ENCODE measurements at places on chromosomes 6 and 20. TPM values are rescaled to one million over a fixed set of nuclear protein-coding genes. Genes with fewer than 3 reads are reported as not detected.

Gene SIGLEC1
- total RNA-seq: not detected

DNA sequence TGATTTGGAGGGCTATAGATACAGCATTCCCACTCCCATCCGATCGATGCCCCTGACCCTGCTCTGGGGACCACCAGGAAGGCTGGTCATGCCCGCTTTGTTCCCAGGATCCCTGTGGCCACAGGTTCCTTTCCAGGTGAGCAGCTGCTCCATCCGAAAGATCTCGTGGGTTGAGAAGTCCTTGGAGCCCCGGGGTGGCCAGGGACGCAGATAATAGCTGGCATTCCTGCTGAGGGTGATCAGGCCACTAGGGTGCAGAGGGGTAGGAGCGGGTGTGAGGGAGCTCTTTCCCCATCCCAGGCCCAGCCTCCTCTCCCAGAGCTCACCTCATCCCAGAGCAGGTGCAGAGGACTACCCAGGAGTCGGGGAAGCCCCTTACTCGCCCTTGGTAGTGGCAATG is 7.4 kb downstream of the ADAM33 start:
- H3K4me3 ChIP-seq: no peak overlapping the region
- H3K27ac ChIP-seq: no peak overlapping the region
- no peak for DNase-seq
- no peaks in the 10 kb centered on the region for H3K4me1 ChIP-seq

DNA sequence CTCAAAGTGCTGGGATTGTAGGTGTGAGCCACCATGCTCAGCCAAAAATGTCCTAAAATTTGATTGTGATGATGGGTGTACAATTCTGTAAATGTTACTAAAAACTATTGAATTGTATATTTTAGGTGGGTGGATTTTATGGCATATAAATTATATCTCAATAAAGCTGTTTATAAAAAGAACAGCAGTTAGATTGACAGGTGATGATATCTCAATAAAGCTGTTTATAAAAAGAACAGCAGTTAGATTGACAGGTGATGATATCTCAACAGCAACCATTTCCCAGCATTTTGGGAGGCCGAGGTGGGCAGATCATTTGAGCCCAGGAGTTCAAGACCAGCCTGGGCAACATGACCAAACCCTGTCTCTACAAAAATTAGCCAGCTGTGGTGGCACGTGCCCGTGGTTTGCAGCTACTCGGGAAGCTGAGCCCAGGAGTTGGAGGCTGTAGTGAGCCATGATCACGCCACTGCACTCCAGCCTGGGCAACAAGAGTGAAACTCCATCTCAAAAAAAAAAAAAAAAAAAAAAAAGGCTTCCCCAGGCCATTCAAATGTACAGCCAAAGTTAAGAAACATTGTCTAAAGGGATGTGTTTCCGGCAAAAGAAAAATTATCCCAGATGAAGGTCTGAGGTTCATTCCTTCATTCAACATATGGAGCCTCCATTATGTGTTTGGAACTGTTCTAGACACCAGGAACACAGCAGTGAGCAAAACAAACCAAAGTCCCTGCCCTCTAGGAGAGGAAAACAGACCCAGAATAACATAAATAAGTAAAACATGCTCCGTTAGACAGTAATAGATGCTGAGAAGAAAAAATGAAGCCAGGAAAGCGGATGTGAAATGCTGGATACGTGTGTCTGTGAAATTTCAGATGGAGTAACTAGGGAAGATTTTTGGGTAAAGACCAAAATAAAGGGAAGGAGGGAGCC is 1.6 kb upstream of the RBCK1 start:
- DNase-seq: no peak
- no peaks in the 10 kb centered on the region for H3K27me3 ChIP-seq
- H3K27ac ChIP-seq: no peak overlapping the region

- DNase-seq: no peak
- H3K27me3 ChIP-seq: no peaks in the 10 kb centered on the region
- H3K36me3 ChIP-seq: no peaks in the 10 kb centered on the region
- peak overlapping the region; percentile 10 for H3K27ac ChIP-seq
Measured at GRCh38 chr20:49700411-49701185, 13.1 kb downstream of the B4GALT5 start.

GRCh38 chr6:143802833-143803565 is 40.1 kb upstream of the LTV1 start:
- H3K27ac ChIP-seq: no peak overlapping the region
- no peaks in the 10 kb centered on the region for H3K27me3 ChIP-seq
- no peak for DNase-seq
- H3K36me3 ChIP-seq: no peaks in the 10 kb centered on the region
- H3K4me3 ChIP-seq: no peak overlapping the region

Gene CCN6
- total RNA-seq: not detected

- H3K27ac ChIP-seq: no peak overlapping the region
- no peak overlapping the region for H3K4me3 ChIP-seq
- H3K27me3 ChIP-seq: no peaks in the 10 kb centered on the region
- H3K4me1 ChIP-seq: no peaks in the 10 kb centered on the region
Measured at GRCh38 chr20:10611357-10611756, 62.4 kb downstream of the JAG1 start.

DNA sequence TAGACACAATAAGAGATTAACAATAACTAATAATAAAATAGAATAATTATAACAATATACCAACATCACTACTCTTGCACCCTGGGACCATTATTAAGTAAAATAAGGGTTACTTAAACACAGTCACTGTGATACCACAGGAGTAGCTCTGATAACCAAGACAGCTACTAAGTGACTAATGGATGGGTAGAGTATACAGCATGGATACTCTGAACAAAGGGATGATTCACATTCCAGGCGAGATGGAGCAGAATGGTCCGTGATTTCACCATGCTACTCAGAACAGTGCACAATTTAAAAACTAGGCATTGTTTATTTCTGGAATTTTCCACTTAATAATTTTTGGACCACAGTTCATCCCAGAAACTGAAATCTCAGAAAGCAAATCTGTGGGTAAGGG is 80.0 kb upstream of the FUT9 start:
- H3K4me3 ChIP-seq: no peak overlapping the region
- no peak overlapping the region for H3K27ac ChIP-seq
- DNase-seq: no peak
- no peaks in the 10 kb centered on the region for H3K4me1 ChIP-seq
- H3K27me3 ChIP-seq: no peaks in the 10 kb centered on the region

- no peaks in the 10 kb centered on the region for H3K27me3 ChIP-seq
- no peak overlapping the region for H3K4me3 ChIP-seq
- H3K27ac ChIP-seq: no peak overlapping the region
- H3K36me3 ChIP-seq: no peaks in the 10 kb centered on the region
Measured at GRCh38 chr6:16712255-16712930, 48.9 kb downstream of the ATXN1 start.

Gene OR2B6
- total RNA-seq: not detected

Gene RPN2
- total RNA-seq: 249 TPM

GRCh38 chr6:113651920-113652319 is 205.2 kb upstream of the MARCKS start:
- H3K36me3 ChIP-seq: no peaks in the 10 kb centered on the region
- DNase-seq: no peak
- H3K4me1 ChIP-seq: no peaks in the 10 kb centered on the region
- no peak overlapping the region for H3K4me3 ChIP-seq

GRCh38 chr6:1747003-1747402 is 137.3 kb downstream of the FOXC1 start:
- no peak for DNase-seq
- H3K27ac ChIP-seq: no peak overlapping the region
- H3K27me3 ChIP-seq: no peaks in the 10 kb centered on the region
- H3K4me1 ChIP-seq: peaks cover 4% of the 10 kb centered on the region

Gene RHAG
- not detected for total RNA-seq

- no peaks in the 10 kb centered on the region for H3K4me1 ChIP-seq
- H3K27me3 ChIP-seq: no peaks in the 10 kb centered on the region
- H3K36me3 ChIP-seq: no peaks in the 10 kb centered on the region
- H3K27ac ChIP-seq: no peak overlapping the region
- DNase-seq: no peak
- H3K4me3 ChIP-seq: no peak overlapping the region
Measured at GRCh38 chr6:147159536-147160374, 44.5 kb upstream of the STXBP5 start.

- H3K27ac ChIP-seq: no peak overlapping the region
- H3K4me3 ChIP-seq: no peak overlapping the region
- H3K27me3 ChIP-seq: no peaks in the 10 kb centered on the region
- no peak for DNase-seq
Measured at GRCh38 chr6:3291987-3292386, 33.2 kb downstream of the PSMG4 start.

- no peaks in the 10 kb centered on the region for H3K27me3 ChIP-seq
- no peaks in the 10 kb centered on the region for H3K36me3 ChIP-seq
- H3K4me3 ChIP-seq: no peak overlapping the region
- H3K4me1 ChIP-seq: no peaks in the 10 kb centered on the region
Measured at GRCh38 chr20:50138479-50139393, 14.8 kb downstream of the PEDS1 start.

- H3K27me3 ChIP-seq: no peaks in the 10 kb centered on the region
- no peak overlapping the region for H3K4me3 ChIP-seq
- no peak overlapping the region for H3K27ac ChIP-seq
- H3K36me3 ChIP-seq: peaks cover 4% of the 10 kb centered on the region
- DNase-seq: no peak
Measured at GRCh38 chr20:37360391-37361115, 14.6 kb downstream of the SRC start.

Gene ANKEF1
- 8.3 TPM for total RNA-seq

GRCh38 chr6:23371132-23371915 is 754.7 kb upstream of the NRSN1 start:
- no peaks in the 10 kb centered on the region for H3K4me1 ChIP-seq
- H3K27ac ChIP-seq: no peak overlapping the region
- H3K36me3 ChIP-seq: no peaks in the 10 kb centered on the region
- DNase-seq: no peak
- no peak overlapping the region for H3K4me3 ChIP-seq

Gene RSPO3
- 0.81 TPM for total RNA-seq

Gene BTNL2
- not detected for total RNA-seq

Gene CAPN11
- 0.40 TPM for total RNA-seq

DNA sequence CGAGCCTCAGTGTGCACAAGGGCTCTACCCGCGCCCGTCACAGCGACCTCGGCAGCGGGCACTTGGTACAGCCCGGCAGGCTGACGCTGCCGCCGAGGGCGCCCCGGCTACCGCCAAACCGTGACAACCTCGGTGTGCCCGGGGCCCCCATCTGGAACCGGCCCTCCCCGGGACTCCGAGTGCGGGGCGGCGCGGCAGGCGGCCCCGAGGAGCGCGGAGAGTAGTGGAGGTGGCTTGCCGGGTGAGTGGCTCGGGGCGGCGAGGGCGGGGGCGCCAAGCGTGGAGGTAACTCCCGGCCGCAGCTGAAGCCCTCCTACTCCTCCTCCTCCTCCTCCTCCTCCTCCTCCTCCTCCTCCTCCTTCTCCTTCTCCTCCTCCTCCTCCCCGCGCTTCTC is at the start of gene ISM1:
Gene ISM1 (plus strand): TSS at position 371 of the 394 bp plus-strand sequence. CDS start 503 bp downstream, outside the sequence.
- peak within 1 kb of the TSS; percentile 59 for H3K4me3 ChIP-seq
- H3K27me3 ChIP-seq: peaks cover 82% of the 10 kb centered on the region
- DNase-seq: peak; percentile 60
- peaks cover 22% of the 10 kb centered on the region for H3K4me1 ChIP-seq
- no peak within 1 kb of the TSS for H3K27ac ChIP-seq

Gene PNPLA1
- total RNA-seq: not detected

DNA sequence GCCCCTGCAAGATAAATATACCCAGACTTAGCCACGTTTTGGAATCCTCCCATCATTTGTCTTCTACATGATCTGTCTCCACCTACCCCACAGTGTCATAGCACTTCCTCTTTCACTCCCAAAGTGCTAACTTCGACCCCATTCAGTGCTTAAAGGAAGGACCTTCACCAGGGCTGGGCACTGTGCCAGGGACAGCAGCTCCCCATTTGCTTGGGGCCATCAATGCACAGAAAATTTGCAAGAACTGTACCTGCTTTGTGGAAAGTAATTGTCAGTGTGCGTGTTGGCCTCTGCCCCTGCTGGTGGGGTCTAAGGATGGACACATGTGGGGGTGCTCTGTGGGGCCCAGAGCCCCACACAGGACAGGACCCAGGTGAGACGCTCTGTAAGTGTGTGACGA is 5.2 kb upstream of the BPIFA2 start:
- H3K27ac ChIP-seq: no peak overlapping the region
- H3K36me3 ChIP-seq: no peaks in the 10 kb centered on the region
- no peak overlapping the region for H3K4me3 ChIP-seq
- DNase-seq: no peak
- H3K4me1 ChIP-seq: no peaks in the 10 kb centered on the region

Gene DEFB132
- total RNA-seq: not detected

GRCh38 chr6:41602422-41602743 is 35.9 kb upstream of the MDFI start:
- peaks cover 7% of the 10 kb centered on the region for H3K4me1 ChIP-seq
- H3K27me3 ChIP-seq: no peaks in the 10 kb centered on the region
- no peak overlapping the region for H3K27ac ChIP-seq
- H3K4me3 ChIP-seq: no peak overlapping the region
- no peak for DNase-seq

Gene IL17F
- not detected for total RNA-seq

Gene ASIP
- total RNA-seq: not detected

DNA sequence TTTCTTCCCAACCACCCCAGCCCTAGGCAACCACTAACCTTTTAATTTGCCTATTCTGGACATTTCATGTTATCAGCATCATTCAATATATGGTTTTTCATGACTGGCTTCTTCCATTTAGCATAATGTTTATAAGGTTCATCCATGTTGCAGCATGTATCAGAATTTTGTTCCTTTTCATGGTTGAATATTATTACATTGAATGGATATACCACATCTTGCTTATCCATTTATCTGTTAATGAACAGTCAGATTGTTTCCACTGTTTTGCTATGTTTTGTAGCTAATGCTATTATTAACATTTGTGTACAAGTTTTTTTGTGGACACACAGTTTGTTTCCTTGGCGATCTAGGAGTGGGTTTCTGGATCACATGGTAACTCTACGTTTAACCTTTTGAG is 3.0 kb upstream of the DNAAF9 start:
- DNase-seq: no peak
- no peaks in the 10 kb centered on the region for H3K27me3 ChIP-seq
- H3K4me3 ChIP-seq: no peak overlapping the region
- H3K27ac ChIP-seq: no peak overlapping the region

Gene CLPSL2
- not detected for total RNA-seq

GRCh38 chr20:22490287-22491193 is 93.8 kb downstream of the FOXA2 start:
- peaks cover 12% of the 10 kb centered on the region for H3K4me1 ChIP-seq
- no peaks in the 10 kb centered on the region for H3K36me3 ChIP-seq
- peak; percentile 86 for DNase-seq
- peaks cover 26% of the 10 kb centered on the region for H3K27me3 ChIP-seq

Gene PCK1
- not detected for total RNA-seq

- H3K36me3 ChIP-seq: no peaks in the 10 kb centered on the region
- H3K4me1 ChIP-seq: no peaks in the 10 kb centered on the region
- no peak overlapping the region for H3K27ac ChIP-seq
- no peaks in the 10 kb centered on the region for H3K27me3 ChIP-seq
- H3K4me3 ChIP-seq: no peak overlapping the region
Measured at GRCh38 chr6:117188627-117189201, 76.6 kb upstream of the VGLL2 start.

GRCh38 chr20:8621001-8621400 is 447.9 kb upstream of the PLCB4 start:
- peaks cover 5% of the 10 kb centered on the region for H3K4me1 ChIP-seq
- DNase-seq: no peak
- no peaks in the 10 kb centered on the region for H3K27me3 ChIP-seq
- H3K36me3 ChIP-seq: no peaks in the 10 kb centered on the region
- H3K4me3 ChIP-seq: no peak overlapping the region

GRCh38 chr6:90296341-90297114 is at the start of gene BACH2:
TSS of gene BACH2 (minus strand) at chr6:90296843. CDS start at chr6:90008844, 287,999 bp downstream.
- DNase-seq: peak; percentile 98
- peaks cover 31% of the 10 kb centered on the region for H3K4me1 ChIP-seq
- no peaks in the 10 kb centered on the region for H3K36me3 ChIP-seq

Gene GABRR1
- total RNA-seq: not detected

Gene CTAGE9
- not detected for total RNA-seq

Gene PRPF6
- 77.0 TPM for total RNA-seq

- no peaks in the 10 kb centered on the region for H3K36me3 ChIP-seq
- peaks cover 28% of the 10 kb centered on the region for H3K4me1 ChIP-seq
Measured at GRCh38 chr6:14620522-14620921, 502.9 kb downstream of the CD83 start.

Gene SEL1L2
- 2.5 TPM for total RNA-seq
